ENCODE measurements at places on chromosomes 12 and 14.

- no peak for DNase-seq
These were observed 18.7 kb upstream of the CCDC91 start for GRCh38 chr12:28171356-28172060.

- DNase-seq = no peak
These were observed 8.6 kb upstream of the CD27 start for GRCh38 chr12:6435961-6436715.

DNA sequence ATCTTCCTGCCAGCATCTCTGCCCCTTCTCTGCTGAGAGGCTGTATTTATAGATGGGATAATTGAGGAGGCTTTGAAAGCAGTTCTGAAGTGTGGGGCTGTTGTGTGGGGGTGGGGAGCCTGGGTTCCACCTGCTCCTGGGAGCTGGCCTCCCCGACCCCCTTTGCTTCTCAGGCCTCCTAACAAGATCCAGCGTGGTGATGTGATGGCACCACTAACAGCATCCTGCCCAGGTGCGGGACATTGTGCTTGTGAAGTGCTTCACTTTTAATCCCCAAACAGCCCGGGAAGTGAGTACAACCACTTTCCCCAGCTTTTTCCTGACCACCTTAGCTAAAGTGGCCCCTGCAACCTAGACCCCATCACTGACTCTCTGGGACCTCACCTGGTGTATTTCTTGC is 95.1 kb upstream of the NRXN3 start:
- no peak for DNase-seq

- DNase-seq = no peak
These were observed 45.6 kb downstream of the LTBP2 start for GRCh38 chr14:74566174-74567141.

DNA sequence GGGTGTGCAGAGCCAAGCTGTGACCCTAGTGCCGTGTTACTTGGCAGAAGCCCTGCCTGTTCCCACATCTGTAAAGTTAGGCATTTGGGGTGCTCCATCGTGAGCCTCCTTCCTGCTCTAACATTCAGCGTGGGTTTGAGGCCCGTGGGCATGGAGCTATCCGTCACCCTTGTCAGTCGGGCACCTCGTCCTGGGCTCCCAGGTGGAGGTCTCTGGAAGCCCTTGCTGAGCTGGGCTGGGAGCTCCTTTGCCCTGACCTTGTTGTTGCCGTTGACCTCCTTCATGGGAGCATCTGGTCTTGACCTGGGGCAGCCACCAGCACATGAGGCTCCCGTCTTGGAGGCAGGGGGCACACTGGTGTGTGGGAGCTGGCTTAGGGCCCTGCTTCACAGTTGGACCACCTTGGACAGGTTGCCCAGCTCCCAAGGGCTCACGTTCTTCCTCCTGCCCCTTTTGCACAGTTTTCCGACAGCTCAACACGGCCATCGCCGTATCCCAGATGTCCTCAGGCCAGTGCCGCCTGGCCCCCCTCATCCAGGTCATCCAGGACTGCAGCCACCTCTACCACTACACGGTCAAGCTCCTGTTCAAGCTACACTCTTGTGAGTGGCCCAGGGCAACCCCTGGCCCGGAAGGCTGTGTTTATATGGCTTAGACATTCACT is 18.5 kb downstream of the HIP1R start:
- no peak for DNase-seq

GRCh38 chr12:27094726-27095125 is 12.3 kb upstream of the C12orf71 start:
- DNase-seq = no peak

DNA sequence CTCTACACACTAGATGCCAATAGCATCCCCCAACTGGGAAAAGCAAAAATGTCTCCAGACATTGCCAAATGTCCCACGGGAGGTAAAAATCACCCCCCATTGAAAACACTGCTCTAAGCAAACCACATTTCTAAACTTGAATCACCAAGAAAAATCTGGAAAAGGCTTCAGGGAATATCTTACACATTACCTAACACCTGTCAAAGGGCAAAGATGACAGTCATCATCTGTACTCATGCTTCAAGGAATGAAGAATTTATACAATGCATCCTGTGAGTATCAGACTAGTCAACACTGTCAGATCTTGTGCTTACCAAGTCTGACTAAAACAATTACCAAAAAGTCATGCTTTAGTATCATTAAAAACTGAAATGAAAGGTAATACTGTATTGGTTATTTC is 161.6 kb upstream of the SOX5 start:
- DNase-seq = no peak

GRCh38 chr12:106154751-106155273 is 16.1 kb upstream of the NUAK1 start:
- no peak for DNase-seq

GRCh38 chr14:94679937-94680861 is 68.0 kb downstream of the SERPINA3 start:
- no peak for DNase-seq

DNA sequence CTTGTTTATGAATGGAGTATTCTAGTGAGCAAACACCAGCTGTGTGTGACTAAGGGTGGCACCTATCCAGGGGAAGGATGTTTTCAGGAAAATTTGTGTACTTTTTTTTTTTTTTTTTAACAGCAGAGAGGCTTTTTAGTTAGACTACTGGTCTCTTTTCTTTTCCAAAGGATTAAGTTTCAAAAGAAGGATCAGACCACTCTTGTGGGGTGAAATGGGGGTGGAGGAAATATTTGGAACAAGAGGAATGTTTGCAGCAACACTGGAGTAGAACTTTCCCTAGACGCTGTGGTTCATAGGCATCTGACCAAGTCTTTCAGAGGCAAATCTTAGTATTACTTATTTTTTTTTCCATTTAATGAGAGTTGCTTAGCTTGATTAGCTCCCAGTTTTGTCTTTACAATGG is 21.1 kb downstream of the NUBPL start:
- DNase-seq = no peak

GRCh38 chr14:90602088-90602687 is 205.4 kb downstream of the CALM1 start:
- no peak for DNase-seq

DNA sequence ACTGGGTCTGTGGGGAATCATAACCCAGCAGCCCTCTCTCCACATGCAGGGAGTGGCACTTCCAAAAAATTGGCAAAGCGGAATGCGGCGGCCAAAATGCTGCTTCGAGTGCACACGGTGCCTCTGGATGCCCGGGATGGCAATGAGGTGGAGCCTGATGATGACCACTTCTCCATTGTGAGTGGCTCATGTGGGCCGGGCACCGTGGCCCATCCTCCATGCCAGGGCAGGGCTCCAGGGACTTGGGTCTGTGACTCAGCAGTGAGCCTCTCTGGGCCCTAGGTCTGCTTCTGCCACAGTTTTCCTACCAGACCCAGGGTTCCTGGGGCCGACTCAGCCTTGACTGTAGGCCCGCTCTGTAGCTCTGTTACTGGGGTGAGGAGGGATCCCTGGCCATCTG is 2.2 kb downstream of the NPFF start:
- DNase-seq = no peak

- no peak for DNase-seq
These were observed at the start of gene DNAJC22 for GRCh38 chr12:49346659-49347310. DNAJC22 (plus strand) TSS chr12:49346888; CDS start chr12:49348873, 1,985 bp downstream.

- no peak for DNase-seq
These were observed 33.5 kb downstream of the ISCA2 start for GRCh38 chr14:74526854-74527585.

- no peak for DNase-seq
These were observed 52.6 kb downstream of the SAV1 start for GRCh38 chr14:50615552-50615951.

GRCh38 chr14:44316647-44317440 is 190.2 kb downstream of the FSCB start:
- DNase-seq = no peak

GRCh38 chr12:15811214-15812127 is 22.3 kb upstream of the EPS8 start:
- DNase-seq = no peak

GRCh38 chr12:57890191-57891115 is 43.9 kb upstream of the CTDSP2 start:
- no peak for DNase-seq

DNA sequence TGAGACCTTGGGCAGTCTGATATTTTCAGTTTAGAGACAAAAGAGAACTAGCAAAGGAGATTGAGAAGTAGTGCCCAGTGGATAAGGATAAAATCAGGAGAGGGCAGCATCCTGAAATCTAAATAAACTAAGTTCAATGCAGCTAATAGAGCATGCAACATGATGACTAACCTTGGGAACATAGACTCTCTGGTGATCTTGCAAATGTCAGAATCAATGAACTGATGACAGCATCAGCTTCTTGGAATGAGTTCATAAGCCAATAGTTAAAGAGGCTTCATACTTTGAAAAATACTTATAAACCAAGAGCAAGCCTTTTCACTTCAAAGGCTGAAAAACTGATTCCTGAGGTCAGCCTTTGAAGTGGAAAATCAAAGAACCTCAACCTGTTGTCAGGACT is 8.2 kb downstream of the TAS2R19 start:
- no peak for DNase-seq

DNA sequence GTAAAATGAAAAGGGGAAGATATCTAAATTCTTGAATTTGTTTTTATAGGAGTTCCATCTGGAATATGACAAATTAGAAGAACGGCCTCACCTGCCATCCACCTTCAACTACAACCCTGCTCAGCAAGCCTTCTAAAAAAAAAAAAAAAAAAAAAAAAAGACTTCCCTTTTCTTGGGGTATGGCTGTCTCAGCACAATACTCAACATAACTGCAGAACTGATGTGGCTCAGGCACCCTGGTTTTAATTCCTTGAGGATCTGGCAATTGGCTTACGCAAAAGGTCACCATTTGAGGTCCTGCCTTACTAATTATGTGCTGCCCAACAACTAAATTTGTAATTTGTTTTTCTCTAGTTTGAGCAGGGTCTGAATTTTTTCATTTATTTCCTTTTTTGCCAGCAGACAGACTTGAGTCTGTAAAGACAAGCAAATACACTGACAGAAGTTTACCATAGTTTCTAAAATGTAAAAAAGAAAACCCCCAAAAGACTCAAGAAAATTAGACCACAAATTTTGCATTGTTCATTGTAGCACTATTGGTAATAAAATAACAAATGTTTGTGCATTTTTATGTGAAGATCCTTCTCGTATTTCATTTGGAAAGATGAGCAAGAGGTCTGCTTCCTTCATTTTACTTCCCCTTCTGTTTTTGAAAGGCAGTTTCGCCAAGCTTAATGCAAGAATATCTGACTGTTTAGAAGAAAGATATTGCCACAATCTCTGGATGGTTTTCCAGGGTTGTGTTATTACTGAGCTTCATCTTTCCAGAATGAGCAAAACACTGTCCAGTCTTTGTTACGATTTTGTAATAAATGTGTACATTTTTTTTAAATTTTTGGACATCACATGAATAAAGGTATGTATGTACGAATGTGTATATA is 12.1 kb upstream of the KCNMB4 start:
- DNase-seq = no peak

DNA sequence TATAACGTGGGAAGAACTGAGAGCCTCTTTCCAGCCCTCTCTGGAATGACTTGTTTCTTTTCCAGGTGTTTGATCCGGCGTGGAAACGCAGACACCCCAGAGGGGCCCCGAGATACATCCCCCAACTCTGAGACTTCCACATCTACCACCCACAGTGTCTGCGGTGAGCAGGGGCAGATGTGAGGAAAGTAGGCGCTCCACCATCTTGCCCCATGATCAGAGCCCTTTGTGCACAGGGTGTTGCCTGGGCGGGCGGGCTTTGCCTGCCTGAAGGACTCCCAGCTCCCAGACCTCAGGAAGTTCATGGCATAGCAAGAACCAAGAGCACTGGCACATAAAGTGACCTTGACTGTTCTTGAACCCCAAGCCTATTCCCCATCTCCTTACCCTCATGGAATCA is 2.8 kb downstream of the CARMIL3 start:
- DNase-seq = no peak

DNA sequence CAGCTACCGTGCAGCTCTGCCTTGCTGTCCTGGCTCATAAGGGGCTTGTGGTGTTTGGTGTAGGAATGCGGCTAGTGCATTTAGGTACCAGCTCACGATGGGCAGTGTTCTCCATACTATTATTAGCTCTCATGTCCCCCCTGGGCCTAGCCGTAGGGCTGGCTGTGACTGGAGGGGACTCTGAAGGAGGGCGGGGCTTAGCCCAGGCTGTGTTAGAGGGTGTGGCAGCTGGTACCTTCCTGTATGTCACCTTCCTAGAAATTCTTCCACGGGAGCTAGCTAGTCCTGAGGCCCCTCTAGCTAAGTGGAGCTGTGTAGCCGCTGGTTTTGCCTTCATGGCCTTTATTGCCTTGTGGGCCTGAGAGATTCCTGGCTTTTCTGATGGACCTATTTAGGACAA is 2.1 kb downstream of the SLC39A2 start:
- no peak for DNase-seq

DNA sequence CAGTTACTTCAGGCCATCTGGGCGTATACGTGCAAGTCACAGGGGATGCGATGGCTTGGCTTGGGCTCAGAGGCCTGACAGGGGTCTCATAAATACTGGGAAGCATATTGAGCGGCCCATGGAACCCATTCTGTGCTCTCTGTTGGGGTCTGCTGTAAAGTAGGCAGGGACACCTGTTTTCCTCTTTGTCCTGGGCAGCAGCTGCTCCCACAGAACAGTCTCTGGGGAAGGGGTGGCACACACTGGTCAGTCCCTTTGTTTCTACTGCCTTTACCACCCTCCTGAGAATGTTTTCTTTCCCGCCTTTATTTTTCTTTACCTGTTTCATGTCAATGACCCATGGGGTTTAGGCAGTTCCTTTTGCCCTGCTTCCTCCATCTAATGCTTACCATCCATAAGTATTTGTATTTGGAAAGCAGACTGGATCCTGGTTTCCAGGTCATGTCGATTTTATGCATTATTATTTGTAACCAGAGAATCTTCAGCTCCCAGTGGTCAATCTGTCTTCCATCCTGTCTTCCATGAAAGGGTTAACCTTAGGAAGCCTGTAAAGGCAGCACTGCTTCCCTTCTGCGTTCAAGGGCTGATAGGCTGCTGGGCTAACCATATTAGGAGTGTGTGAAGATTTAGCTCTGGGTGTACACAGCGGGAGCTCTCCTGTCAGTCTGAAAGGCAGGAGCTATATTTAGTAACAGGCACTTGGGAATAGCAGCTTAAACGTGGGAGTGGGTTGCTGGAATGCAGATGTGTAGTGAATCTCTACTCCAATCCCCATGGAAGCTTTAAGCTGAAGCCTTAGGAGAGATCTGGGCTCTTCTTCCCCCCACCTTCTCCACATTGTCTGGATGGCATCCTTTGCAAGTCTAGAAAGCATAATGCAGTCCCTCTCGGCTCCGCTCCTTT is 124.0 kb downstream of the DYRK2 start:
- no peak for DNase-seq

- DNase-seq = no peak
These were observed 29.4 kb downstream of the KCNA5 start for GRCh38 chr12:5073054-5073453.

Data from stimulated activated CD8-positive, alpha-beta memory T cell treated with anti-CD3 and anti-CD28 coated beads, Interleukin-4, amount 100 ng/mL, for 1 hour (primary cell).